ENCODE measurements at places on chromosomes 5 and 9.

- DNase-seq = no peak
These were observed 481.5 kb downstream of the EBF1 start for GRCh38 chr5:158618256-158618655.

- peak; percentile 85 for DNase-seq
These were observed 39.8 kb upstream of the RANBP6 start for GRCh38 chr9:6055216-6055615.

- no peak for DNase-seq
These were observed 177.7 kb downstream of the PAM start for GRCh38 chr5:102932781-102933180.

GRCh38 chr5:142221091-142221860 is 103.5 kb downstream of the SPRY4 start:
- peak; percentile 49 for DNase-seq

DNA sequence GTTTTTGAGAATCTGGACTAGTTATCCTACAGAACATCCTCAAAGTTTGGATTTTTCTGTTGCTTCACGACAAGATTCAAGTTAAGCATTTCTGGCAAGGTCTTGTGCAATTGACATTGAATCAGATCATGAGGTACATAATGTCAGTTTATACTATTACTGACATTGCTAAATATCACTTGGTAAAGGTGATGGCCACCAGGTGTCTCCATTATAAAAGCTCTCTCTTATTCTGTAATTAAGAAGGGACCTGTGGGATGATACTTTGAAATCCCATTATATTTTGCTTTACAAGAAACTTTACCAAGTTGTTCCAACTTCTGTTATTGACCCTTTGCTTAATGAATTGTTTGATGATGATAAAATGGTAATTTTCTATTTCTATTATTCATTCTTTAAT is 131.0 kb upstream of the ASTN2 start:
- no peak for DNase-seq

GRCh38 chr5:14440582-14441431 is 140.8 kb upstream of the OTULINL start:
- DNase-seq = no peak

- no peak for DNase-seq
These were observed 481.7 kb downstream of the CDH10 start for GRCh38 chr5:24163091-24163490.

GRCh38 chr9:92949266-92949982 is 2.1 kb downstream of the FGD3 start:
- DNase-seq = no peak

- no peak for DNase-seq
These were observed 98.1 kb upstream of the FER start for GRCh38 chr5:108649646-108650045.

DNA sequence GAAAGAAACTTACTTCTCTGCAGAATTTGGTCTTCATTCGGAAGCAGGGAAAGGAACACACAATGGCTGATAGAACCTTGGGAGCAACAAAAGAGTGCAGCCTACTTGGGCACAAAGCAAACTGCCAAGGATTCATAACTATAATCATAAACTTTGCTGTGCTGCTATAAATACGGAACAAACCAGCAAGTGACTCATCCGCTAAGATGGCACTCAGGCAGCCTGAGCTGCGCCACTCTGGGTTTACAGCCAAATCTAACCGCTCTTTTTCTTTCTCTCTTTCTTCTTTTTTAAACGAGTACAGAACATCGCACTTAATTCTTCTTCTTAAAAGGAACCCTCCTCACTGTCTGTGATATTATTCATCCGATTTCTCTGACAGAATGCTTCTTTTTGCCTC is 81.1 kb downstream of the PTPN3 start:
- no peak for DNase-seq

GRCh38 chr5:142491270-142491669 is 166.4 kb upstream of the SPRY4 start:
- no peak for DNase-seq

DNA sequence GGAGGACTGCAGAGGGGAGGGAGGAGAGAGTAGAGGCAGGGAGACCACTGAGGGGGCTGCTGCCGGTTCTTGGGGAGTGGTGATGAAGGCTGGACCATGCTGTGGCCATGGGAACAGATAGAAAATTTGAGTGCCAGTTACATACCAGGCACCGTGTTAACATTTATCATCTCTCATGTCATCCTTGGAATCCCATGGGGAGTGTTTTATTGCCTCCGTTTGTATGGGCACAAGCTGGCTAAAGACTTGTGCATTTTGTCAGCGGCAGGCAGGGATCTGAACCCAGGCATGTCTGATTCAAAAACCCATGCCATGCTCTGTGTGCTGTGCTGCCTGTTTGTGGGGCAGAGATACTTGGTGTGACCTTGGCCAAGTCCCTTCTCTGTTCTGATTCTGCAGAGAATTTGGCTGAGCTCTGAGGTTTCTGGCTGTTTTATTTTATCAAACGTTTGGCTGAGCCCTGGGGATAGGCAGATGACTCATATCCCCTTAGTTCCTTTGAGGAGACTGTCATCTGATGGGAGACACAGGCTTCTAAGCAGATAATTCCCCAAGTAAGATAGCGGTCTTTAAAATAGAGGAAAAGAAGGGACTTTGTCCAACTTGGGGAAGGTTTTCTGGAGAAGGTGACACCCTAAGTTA is 22.2 kb downstream of the COL27A1 start:
- DNase-seq = no peak

DNA sequence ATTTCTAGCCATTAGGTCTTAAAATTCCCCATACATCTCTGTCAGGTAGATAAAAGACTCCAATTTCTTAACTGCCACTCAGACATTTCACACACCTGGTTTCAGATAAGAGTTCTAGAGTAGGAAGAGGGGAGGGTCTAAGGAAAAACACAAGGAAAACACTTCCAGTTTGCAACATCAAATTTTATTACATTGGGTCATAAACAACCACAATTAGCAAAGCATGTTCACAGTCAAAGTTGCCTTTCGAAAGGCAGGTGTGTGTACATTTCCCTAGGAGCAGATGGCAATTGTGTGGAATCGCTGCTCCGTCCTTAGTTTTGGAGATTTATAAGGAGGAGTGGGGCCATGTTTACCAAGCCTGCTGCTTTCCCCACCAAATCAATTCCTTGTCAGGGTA is 120.8 kb downstream of the DMRT2 start:
- no peak for DNase-seq

DNA sequence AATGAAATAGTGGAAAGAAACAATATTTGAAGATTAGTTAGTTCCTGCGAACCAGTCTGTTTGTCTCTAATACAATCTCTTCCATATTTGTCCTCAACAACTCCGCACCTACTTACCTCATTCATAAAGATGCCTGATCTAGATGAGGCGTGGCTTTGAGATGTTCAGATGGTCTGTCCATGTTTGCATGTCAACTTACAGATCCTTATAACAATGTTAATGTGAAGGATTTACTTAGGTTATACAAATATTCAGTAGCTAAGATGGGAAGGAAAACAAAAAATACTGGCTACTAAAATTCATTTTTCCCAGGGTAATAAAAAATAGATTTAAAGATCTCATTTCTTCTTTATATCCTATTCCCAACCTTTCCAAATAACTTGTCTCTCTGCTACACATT is 8.3 kb downstream of the CDC14B start:
- no peak for DNase-seq

- DNase-seq = no peak
These were observed 13.7 kb upstream of the MTAP start for GRCh38 chr9:21788752-21789151.

DNA sequence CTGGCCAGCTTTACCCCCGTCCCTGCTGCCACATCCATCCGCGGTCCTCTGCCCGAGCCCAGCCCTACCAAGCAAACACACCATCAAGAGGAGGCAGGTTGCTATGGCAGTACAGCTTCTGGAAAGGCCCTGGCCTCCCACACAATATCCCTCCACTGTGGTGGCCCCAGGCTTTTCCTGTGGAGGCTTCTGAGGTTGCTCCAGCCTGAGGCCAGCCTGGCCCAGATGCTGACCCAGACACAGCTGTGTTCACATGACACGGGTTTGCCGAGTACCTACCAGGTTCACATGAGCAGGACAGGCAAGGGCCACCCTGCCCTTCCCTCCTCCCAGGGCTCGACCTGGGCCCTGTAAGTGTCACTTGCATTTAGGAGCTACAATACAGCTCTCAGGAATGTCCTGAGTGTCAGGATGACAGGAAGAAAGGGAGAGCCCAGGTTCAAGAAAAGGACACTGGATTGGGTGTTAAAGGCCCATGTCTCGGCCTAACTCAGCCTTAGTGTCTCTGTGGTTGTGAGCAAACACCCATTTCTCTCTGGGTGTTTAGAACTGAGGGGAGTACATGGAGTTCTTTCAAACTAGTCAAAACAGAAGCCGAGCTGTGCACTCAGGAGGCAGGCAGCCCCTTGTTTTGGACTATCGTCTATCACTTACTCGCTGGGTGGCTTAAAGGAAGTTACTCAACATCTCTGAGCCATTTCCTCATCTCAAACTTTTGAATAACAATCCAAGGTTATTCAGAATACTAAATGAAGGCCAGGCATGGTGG is 40.2 kb downstream of the NAIF1 start:
- peak; percentile 43 for DNase-seq

- peak; percentile 90 for DNase-seq
These were observed 31.5 kb downstream of the HRH2 start for GRCh38 chr5:175689147-175689991.

DNA sequence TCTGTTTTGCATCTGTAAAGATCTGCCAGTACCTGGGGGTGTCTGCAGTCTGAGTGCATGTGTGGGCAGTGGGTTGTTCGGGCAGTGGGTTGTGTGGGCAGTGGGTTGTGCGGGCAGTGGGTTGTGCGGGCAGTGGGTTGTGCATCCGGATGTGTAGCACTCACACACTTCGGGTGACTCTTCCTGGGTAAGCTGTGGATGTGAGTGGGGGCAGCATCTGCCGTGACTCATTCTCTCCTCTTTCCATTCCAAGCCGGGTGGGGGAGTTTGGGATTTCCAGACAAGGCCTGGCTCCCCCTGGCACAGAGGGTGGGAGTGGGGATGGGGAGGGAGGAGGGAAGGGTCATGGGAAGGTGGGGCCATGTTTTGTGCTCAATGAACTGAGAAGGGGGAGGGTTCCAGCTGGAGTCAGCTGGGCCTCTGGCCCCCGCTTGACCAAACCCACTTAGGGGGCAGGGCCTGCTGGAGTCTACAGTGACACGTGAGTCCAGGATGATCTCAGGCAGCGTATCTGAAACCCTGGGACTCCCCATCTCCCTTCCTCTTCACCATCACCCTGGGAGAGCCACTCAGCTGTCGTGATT is 8.3 kb downstream of the CRB2 start:
- DNase-seq = no peak

- DNase-seq = no peak
These were observed 127.1 kb downstream of the PRDM6 start for GRCh38 chr5:123215929-123216702.

DNA sequence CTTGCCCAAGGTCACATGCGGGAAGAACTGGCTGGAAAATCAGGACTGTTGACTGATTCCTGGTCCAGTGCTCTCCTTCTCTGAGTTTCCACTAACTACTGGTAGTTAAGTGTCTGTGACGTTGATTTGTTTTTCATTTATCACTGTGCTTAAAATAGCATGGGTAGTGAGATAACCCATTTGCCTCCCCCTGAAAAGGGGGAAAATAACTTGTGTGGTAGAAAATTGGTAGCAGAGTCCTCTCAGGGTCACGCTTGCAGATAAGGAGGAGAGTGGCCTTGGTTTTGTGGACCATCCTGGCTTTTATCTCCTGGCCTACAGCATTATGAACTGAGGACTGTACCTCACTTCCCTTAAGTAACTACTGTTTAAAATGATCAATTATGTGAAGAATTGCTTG is 10.9 kb downstream of the FUBP3 start:
- no peak for DNase-seq

GRCh38 chr5:133489632-133490031 is 122.7 kb downstream of the FSTL4 start:
- no peak for DNase-seq

DNA sequence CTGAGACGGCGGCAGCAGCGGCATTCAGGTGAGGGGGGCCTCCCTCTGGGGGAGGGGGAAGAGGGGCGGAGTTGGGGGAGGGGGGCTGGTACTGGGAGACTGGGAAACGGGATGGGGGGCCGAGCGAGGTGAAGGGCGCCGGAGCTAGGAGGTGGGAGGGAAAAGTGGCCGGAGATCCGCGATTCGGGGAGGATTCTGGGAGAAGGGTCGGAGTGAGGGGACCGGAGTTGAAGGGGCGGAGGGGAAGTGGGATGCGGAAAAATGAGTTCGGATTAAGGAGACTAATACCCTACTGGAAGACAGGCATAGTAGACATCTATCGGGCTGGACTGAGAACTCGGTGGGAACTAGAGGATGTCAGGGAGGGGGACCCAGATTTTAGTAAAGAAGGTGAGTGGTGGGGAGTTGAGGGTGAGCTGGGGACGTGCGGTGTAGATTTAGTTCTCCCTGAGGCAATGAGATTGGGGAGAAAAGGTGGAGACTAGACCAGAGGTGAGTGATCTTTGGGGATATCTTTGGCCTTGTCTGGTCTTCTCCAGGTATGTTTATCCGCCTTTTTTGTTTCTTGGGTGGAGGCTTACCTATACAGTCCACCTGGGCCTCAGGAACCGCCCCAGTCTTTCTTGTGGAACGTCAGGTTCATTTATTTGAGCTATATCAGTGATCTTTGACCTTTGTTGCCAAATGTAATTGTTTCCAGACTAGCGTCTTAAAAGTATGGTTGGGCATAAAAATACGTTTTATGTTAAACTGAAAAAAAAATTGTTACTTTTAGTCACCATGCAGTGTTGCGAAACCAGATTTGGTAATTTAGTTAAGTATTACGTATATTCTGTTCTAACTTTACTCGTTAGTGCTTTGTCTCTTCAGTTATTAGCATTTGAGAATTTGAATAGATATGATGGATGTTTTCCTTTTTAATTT is 632 bp downstream of the UBAP1 start:
- peak; percentile 74 for DNase-seq

GRCh38 chr5:620586-621180 is 8.5 kb downstream of the CEP72 start:
- DNase-seq = no peak

GRCh38 chr9:87140605-87141109 is 193.4 kb upstream of the GAS1 start:
- no peak for DNase-seq

DNA sequence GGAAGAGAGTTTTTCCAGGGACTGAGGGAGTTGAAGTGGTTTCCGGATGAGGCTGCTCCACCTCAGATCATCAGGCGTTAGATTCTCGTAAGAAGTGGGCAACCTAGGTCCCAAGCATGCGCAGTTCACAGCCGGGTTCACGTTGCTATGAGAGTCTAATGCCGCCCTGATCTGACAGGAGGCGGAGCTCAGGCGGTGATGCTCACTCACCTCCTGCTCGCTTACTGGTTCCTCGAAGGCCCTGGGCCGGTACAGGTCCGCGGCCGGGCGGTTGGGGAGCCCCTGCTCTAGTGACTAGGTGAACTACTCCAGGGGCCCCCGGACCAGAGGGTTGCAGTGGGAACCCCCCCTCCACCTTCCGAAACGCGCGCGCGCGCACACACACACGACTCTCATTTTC is 997 bp upstream of the RNF130 start:
- no peak for DNase-seq

GRCh38 chr9:91741522-91741921 is 208.5 kb downstream of the ROR2 start:
- DNase-seq = no peak

DNA sequence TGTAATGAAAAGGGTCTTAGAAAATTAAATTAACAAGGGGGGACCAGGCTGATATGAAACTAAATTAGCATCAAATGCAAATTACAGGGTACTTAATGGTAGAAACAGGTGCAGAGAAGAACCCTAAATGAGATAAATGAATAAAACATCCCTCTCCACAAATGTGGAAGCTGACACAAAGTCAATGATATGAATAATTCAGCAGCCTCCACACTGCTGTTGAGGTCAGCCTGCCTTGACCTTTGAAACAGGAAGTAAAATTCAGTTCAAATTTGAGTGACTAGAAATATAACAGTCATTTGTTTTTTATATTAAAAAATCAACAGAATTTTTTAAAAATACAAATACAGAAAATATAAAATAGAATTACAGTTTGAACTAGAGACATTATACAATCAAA is 40.0 kb downstream of the EBF1 start:
- DNase-seq = peak; percentile 58

Measured in suppressor macrophage (primary cell).